Iris pigment epithelial cell (primary cell): ENCODE measurements at places on chromosomes 7 and 10.
A peak's percentile ranks its signal among the peaks of the same experiment; 100 is the strongest.

DNA sequence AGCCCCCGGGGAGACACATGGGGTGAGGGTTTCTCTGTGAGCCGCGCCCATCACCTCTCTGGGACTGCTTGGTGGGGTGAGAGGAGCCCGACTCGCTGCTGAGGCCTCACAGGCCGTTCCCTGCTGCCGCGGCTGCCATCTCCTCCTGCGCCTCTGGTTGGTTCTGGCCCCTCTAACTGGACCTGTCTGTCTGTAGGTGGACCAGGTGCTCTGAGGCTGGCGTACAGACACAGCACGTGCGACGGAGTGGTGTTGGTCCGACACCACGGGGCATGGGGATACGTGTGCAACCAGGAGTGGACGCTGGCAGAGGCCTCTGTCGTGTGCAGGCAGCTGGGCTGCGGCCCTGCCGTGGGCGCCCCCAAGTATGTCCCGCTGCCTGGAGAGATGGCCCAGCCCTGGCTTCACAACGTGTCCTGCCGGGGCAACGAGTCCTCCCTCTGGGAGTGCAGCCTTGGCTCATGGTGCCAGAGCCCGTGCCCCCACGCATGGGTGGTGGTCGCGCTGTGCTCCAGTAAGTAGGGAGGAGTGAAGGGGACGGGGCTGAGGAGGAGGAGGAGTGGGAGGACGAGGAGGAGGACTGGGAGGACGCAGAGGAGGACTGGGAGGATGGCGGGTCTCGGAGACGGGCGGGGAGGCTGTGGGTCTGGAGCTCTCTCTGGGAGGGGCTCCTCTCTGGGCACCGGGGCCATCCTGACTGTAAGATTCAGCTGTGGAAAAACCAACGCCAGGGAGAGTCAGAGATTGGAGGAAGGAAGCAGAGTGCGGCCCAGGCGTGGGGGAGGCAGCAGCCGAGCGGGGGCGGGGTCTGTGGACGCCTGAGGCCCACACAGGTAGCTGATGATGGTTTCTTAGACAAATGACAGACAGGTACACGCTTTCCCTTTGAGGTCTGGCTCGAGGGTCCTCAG lies 2.6 kb downstream of the SCART1 start:
- DNase-seq = no peak

- DNase-seq = peak; percentile 14
Observed at GRCh38 chr7:99737726-99738125, 2.7 kb upstream of the CYP3A7 start.

DNA sequence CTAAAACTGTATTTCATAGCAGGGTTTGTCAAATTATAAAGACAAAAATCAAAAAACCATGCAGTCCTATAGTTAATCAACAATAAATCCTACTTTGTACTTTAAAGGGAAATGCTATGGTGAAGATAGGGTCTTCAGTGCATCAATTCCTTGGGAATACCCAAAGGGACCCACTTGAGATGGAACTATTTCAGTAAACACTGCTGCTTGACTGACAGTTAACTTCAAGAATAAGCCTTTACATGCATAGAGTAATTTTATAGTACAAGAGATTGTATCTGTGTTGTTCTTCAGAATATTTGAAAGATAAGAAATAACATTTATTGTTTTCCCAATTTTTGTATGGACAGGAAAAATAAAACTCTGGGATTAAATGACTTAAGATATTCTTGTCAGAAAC lies 1179.6 kb downstream of the CNTNAP2 start:
- DNase-seq = no peak

DNA sequence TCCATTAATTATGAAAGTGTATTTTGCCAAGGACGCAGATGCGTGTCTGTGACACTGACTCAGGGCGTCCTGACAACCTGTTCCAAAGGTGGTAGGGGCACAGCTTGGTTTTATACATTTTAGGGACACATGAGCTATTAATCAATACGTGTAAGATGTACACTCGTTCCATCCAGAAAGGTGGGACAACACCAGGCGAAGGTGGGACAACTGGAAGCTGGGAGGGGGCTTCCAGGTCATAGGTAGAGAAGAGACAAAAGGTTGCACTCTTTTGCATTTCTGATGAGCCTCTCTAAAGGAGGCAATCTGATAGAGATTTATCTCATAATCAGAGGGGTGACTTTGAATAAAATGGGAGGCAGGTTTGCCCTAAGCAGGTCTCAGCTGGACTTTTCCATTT lies 82.7 kb upstream of the ZNF746 start:
- no peak for DNase-seq

DNA sequence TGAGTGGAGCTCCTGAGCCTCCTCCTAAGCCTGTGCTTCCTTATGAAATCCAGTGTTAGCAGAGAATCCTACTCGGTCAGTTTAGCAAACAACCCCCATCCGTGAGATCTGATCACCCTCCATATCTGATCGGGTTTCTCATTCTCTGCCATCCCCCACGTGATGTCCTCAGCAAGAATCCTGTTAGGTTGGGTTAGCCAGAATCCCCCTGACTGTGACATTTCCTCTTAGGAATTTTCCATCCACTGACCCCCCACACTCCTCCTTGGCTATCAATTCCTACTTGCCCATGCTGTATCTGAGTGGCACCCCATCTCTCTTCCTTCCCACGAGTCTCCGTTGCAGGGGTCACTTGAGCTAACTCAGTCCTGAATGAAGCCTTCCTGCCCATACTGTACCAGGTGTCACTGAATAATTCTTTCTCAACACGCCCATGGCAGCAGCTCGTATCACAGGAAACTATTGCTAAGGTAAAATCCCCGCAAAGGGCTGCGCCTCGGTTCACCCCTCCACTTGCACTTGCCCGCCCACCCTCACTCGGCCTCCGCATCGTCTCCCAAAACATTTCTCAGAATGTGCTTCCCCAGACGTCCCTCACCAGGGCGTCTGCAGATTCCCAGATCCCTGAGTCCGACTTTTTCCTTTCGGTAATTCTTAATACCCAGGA lies 44.1 kb downstream of the MYOF start:
- DNase-seq = peak; percentile 72

DNA sequence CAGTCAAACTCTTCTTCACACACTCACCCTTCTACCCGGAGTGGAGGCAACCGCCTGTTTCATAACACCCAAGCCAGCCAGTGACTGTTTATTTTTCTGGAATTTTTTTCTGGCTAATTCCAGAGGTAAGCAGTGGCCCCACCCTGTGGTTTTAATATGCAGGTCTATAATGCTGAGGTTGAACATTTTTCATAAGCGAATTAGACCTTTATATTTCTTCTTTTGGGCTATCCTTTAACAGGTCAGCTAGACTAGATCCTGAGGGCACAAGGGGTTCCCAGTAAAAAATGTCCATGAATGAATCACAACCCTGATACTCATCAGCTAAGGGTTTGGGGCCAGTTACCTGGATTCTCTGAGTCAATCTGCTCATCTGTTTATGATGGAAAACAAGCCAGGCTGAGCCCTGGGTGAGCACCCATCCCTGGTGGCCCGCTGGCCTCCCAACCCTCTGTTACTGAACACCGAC lies 76.2 kb downstream of the GRB10 start:
- no peak for DNase-seq

- DNase-seq = no peak
Observed at GRCh38 chr10:97372233-97372875, 28.8 kb downstream of the RRP12 start.

DNA sequence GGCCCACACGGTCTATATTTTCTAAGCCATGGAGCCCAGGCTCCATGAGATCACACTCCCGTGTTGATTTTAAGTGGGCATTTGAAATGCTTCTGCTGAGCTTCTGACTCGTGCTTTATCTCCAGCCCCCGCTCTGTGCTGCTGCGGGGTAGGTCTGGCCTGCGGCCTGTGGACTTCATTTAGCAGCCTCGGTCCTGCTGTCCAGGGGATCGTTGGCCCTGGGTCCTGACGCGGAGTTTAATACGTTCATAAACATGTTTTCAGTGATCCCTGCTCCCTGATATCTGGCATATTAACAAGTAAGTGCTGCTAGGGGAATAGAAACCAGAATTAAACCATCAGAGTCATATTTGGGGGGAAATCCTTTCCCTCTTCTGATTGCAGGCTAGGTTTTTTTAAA lies 540.3 kb upstream of the MGMT start:
- DNase-seq = no peak
